ENCODE measurements at places on chromosomes 11 and 22. TPM values are rescaled to one million over a fixed set of nuclear protein-coding genes. Genes with fewer than 3 reads are reported as not detected.

- H3K36me3 ChIP-seq = no peaks in the 10 kb centered on the region
- no peaks in the 10 kb centered on the region for H3K4me1 ChIP-seq
- no peak overlapping the region for H3K4me3 ChIP-seq
- DNase-seq = no peak
These were observed 198.8 kb downstream of the BARX2 start for GRCh38 chr11:129574431-129574830.

DNA sequence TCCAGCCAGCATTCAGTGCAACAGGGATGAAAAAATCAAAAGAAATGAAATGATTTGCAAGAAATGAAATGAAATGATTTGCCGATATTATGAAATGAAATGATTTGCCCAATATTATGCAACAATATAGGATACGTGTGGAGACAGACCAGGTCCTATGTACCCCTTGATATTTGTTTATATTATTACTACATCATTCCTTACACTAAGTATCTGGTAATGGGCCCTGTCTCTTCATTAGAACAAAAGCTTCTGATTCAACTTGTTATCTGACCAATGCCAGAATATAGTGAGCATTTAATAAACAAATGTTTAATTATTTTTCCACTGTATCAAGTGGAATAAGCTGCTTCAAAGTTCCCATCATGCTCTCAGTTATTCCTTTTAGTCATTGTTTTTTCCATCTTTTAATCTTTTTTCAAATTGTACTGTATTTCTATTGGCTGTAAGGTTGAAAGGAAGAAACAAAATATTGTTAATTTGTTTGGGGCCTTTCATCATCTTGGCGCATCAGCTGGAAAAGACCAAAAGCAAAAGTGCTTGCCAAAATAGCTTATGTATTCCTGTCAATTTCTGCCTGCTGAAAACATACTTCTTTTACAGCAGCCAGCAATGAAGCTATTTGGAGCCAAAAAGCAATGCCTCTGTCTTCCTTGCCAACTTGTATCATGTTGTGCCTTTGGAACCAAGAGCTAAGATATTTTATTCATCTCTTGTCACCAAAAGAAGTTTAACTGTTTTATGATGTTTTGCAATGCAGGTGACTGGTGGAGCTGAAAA, 2314.9 kb downstream of the LRRC4C start:
- no peaks in the 10 kb centered on the region for H3K27me3 ChIP-seq
- H3K4me3 ChIP-seq = no peak overlapping the region
- no peak overlapping the region for H3K27ac ChIP-seq
- no peak for DNase-seq
- no peaks in the 10 kb centered on the region for H3K4me1 ChIP-seq
- no peaks in the 10 kb centered on the region for H3K36me3 ChIP-seq

DNA sequence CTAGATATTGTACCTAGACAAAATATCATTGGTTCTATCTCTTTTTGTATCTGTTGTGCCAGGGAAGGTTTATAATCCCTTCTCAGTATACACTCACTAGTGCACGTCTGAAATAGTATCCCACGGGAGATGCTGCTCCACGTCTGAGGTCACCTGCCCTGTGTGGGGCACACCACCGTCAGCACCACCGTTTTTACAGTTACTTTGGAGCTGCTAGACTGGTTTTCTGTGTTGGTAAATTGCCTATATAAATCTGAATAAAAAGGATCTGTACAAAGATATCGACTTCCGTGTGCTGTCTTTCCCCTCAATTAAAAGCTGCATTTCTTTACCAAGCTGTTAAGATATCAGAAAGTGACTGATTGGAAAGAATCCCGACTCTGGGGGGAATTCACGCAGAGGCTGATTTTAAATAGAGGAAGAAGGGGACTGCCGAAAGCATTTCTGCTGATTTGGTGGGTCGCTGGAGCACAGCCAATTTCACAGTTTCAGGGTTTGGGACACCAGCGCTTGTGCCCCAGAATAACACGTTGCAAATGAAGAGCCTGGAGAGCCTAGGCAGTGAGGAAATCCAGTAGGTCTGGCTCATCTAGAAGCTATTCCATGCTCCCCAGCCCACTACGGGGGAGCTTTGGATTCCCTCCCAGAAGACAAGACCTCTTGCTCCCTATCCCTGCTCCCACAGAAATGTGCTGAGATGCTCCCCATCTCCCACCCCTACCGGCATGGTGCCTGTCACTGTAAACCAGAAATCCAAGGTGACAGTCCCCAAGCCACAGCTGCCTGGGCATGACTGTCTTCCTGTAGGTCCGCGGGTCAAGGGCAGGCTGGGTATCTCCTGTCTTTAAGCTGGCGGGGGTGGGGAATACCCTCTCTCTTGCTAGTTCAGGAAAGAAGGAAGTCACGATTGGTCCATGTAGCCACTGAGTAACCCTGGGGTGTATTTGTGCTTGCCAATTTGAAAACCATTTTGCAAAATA, 12.7 kb upstream of the MYO18B start:
- peaks cover 29% of the 10 kb centered on the region for H3K4me1 ChIP-seq
- no peaks in the 10 kb centered on the region for H3K27me3 ChIP-seq
- no peak for DNase-seq
- no peak overlapping the region for H3K4me3 ChIP-seq
- H3K27ac ChIP-seq = peak overlapping the region; percentile 48
- H3K36me3 ChIP-seq = peaks cover 34% of the 10 kb centered on the region

Gene GLB1L3
- 17.0 TPM for total RNA-seq

Gene TRPC6
- not detected for total RNA-seq

Gene MFRP
- total RNA-seq = not detected

Gene BRSK2
- total RNA-seq = 0.97 TPM

Data from activated CD4-positive, alpha-beta T cell treated with anti-CD3 and anti-CD28 coated beads, Interleukin-2, amount 10 ng/mL, durations not matched to agents 24 days and 14 days (primary cell).